ENCODE measurements at places on chromosomes 1 and 21.

- no peak for DNase-seq
These were observed 14.1 kb upstream of the FAM43B start for GRCh38 chr1:20538227-20538626.

DNA sequence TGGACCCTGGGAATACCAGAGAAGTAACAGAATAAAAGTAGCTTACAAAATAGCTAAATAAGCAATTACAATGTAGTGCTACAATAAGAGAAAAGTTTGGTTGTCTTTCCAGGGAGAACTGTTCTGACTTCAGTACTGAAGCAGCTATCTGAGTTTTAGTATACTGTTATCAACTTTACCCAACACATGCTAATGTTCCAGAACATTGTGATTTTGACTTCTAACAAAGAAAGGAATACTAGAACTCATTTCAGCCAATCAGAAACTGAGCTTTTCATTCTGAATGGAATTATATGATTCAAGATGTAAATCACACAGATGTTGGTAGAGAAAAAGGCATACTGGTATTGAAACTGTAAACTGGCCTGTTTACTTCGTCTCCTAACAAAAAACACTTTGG lies at the start of gene C1orf105:
C1orf105 (plus strand) TSS at position 301 of the 400 bp plus-strand sequence. CDS start 201 bp downstream, outside the sequence.
- DNase-seq, result no peak

DNA sequence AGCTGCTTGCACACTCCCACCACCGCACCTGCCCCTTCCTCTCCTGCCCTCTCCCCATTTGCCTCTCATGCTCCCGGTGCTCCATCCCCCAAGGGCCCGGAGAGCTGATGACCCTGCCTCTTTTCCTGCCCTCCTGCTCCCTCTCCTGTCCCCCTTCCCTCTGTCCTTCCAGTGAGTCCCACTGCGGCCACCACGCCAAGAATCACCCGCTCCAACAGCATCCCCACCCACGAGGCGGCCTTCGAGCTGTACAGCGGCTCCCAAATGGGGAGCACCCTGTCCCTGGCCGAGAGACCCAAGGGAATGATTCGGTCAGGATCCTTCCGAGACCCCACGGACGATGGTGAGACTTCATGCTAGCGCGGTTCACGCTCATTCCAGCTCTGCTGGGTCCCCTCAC lies 40.7 kb upstream of the IPO9 start:
- DNase-seq, result no peak

GRCh38 chr1:12661606-12662219 lies 17.8 kb downstream of the AADACL4 start:
- no peak for DNase-seq

GRCh38 chr1:71660411-71660810 lies 579.6 kb upstream of the ZRANB2 start:
- DNase-seq, result no peak

DNA sequence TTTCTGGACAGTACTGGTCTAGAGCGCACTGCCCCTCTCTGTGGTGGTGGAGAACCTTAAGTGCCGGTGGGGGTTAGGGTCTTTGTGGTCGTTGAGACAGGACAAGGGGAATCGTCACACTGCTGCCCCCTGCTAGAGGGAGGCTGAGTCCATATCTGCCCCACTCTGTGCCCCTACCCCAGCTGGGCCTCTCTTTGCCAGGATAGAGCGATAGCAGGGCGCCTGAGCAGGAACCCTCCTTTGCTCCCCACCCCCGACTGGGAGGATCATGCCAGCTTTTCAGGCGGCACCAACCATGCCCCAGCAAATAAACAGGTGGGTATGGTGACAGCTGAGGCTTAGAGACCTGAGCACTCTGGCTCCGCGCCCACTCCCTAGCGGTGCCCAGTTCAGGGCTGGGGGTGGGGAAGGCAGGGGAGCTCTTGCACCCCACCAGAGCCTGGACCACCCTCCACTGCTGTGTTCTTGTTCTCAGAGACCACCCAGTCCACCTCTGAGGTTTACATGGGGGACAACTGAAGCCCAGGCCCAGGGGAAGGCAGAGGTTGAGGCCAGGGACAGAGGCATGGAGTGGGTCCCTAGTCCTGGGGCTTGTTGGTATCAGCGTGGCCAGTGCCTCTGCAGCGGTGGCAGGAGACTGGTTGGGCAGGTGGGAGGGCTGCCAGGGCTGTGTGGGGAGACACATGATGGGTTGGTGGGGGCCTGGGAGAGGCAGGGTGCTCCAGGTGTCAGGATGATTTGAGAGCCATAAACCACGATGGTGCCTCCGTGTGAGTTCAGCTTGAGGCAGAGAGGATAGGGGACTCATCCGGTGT lies 1.6 kb downstream of the PADI2 start:
- no peak for DNase-seq

DNA sequence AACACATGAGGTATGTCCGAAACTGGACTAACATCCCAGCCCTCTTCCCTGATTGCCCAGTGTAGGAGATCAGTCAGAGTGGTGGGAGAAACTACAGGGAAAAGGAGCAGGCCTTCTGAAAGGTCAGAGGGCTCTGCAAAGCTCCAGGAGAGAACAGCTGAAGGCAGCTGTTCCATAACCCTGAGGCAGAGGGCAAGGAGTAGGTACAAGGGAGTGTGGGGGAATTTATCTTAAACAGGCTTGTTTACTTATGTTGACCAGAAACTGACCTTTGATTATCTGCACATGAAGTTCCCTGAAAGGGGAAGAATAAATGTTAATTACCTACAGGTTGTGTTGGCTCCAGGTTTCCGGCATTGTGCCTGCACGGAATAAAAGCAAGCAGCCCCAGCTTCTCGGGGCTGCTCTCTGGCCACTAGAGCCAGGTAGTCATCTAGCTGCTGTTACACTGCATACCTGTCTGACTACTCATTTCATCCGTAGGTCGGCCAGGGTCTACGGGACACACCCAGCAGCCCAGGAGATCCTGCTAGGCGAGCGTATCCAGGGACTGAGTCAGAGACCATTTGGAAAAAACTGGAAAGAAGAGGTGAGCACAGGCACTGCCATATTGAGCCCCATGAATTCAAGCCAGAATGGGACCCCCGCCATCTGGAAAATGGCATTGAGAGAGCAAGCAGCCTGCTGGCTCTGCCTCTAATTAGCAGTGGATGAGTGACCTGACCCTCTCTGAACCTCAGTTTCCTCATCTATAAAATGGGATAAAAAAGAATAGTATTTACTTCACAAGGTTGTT lies 14.9 kb upstream of the PAQR7 start:
- no peak for DNase-seq

- DNase-seq, result no peak
These were observed 17.4 kb downstream of the CNN3 start for GRCh38 chr1:94909486-94909885.

DNA sequence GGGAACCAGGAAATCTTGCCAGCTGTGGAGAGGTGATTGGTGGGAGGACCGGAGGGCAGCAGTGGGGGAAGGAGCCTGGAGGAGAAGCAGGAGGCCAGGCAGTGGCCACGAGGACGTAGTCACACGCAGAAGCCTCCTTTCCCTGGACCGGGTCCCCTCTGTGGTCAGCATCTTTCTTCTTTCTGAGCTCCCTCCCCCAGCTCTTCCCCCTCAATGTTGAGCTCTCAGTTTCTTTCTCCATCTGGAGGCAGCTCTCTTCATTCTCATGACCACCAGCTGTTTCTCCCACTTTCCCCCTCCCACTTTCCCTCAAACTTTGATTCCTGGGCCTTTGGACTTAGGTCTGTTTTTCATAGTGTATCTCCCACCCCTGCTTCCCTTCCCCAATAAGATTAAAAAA lies 18.3 kb downstream of the KIRREL1 start:
- DNase-seq, result no peak

DNA sequence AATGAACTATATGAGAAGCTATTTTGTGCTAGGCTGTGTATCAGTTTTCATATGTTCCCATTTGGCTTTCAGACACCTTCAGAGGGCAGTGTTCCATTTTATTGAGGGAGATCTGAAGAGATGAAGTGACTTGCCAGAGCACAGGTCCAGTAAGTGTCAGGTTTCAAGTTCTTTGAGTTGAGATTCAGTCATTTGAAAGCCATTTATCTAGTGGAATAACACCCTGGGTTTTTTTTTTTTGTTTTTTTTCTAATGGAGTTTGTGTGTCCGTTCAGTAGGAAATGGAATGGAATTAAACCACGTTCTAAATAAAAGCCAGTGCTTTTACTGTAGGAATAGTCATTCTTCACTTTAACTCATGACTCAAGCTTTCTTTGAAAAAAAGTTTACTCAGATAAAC lies 652.9 kb upstream of the USP24 start:
- no peak for DNase-seq

DNA sequence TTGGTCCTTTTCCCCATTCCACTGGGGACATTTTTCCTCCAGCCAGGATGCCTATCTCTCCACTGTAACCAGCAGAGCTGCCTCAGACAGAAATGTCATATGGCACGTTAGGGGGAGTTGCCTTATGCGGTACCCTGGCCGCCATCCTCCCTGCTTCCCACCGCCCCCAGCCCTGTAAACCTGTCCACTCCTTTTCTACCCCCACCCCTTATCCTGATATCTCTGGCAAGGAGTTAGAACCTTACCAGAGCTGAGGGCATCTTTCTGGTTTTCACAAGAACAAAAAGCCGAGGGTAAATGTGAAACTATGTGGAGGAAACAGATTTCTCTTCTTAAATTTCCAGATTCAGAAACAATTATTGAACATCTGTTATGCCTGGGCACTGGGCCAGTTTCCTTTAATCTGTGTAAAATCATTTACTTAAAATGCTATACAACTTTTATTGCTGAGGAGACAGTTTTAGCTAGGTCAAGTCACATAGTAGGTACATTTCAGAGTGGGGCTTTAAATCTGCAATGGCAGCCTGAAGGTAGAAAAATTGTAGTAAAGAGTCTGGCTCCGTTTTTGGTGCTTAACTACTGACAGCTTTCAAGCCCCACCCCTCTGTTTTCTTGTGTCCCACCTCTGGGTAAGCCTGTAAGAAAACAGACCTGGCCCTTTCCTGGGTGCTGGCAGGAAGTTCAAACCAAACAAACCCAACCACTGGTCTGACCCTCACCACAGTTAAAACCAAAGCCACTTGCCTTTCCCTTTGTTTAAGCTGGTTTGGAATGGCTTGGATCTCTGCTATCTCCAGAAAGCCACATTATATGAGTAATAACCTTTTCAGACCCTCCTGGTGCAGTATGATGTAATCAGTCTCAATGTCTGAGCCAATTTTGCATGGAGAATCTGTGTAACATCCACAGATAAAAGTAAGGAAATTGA lies 319.0 kb downstream of the HHAT start:
- DNase-seq, result no peak

DNA sequence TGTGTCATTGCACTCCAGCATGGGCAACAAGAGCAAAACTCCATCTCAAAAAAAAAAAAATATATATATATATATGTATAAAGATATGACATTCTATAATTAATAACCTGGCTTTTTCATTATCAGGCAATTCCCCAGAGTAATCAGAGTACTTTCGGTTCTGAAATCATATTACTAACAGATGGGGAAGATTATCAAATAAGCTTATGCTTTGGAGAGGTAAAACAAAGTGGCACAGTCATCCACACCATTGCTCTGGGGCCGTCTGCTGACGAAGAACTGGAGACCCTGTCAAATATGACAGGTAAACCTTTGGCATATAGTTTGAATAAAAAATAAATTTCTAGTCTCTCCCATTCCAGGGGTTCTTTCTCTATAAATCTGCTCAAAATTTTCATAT lies 58.5 kb upstream of the SH3GLB1 start:
- DNase-seq, result no peak

GRCh38 chr1:229380536-229381160 lies 37.8 kb upstream of the CCSAP start:
- DNase-seq, result no peak

GRCh38 chr1:234989019-234989418 lies 139.6 kb downstream of the TOMM20 start:
- no peak for DNase-seq

DNA sequence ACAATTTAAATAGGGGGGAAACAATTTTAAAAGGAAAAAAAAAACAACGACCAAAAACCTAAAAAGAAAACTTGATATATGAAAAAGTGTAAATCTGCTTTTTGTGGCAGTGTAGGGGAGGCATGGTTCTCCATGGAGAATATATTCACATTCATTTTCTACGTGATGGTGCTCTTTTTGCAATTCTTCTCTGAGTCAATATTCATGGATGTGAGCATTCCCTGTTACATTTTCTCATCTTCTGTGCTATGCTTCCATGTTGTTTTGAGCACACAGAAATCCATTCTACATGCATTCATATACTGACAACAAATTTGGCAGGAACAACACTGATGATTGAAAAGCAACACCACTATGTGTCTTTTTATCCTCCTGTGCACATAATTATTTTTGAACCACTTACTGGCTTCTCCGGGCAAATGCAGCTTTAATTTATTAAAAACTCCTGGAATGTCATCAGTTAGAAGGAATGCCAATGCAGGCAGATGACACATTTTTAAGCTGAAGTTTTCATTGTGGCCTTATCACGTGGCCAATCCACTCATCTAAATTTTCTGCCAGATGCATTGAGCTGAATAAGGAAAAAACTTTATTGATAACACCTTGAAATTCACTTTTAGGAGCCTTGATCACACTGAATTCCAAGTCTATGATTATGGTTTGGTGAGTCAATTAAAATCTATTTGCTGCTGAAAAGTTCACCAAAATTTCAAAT lies 590.6 kb downstream of the NUF2 start:
- no peak for DNase-seq

DNA sequence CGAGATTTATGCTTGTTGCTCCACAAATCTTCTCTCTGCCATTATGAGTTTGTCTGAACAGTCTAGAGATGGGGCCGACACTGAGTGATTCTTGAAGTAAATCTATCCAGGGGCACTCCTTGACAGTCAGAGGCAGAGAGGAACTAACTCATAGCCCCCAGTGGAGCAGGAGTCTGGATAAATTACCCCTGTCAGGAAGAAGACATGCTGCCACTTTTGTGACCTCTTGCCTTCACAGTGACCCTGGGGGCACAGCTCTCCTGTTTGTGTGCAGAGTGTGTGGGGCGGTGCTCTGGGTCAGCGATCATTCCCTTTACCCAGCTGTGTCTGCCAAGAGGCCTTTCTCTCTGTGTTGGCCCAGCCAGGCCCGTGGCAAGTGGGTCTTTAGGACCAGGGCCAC lies 29.5 kb downstream of the PEX14 start:
- DNase-seq, result no peak

- DNase-seq, result peak; percentile 31
These were observed 17.5 kb downstream of the NEK7 start for GRCh38 chr1:198174297-198174696.

- DNase-seq, result no peak
These were observed 24.5 kb downstream of the ERO1B start for GRCh38 chr1:236257216-236257615.

GRCh38 chr1:118223426-118223825 lies 38.4 kb upstream of the SPAG17 start:
- DNase-seq, result no peak

GRCh38 chr21:46092026-46092764 lies 5.7 kb upstream of the COL6A2 start:
- no peak for DNase-seq

GRCh38 chr1:16618719-16619118 lies 5.4 kb upstream of the NBPF1 start:
- DNase-seq, result no peak

- DNase-seq, result no peak
These were observed 145.0 kb upstream of the C21orf91 start for GRCh38 chr21:17964199-17964598.

- no peak for DNase-seq
These were observed 38.0 kb upstream of the KCTD3 start for GRCh38 chr1:215529111-215529510.

GRCh38 chr1:192767798-192768197 lies 41.0 kb upstream of the RGS2 start:
- DNase-seq, result no peak
